Endothelial cell of umbilical vein (primary cell): ENCODE measurements at places on chromosomes 11 and 22. TPM values are rescaled to one million over a fixed set of nuclear protein-coding genes. Genes with fewer than 3 reads are reported as not detected.

DNA sequence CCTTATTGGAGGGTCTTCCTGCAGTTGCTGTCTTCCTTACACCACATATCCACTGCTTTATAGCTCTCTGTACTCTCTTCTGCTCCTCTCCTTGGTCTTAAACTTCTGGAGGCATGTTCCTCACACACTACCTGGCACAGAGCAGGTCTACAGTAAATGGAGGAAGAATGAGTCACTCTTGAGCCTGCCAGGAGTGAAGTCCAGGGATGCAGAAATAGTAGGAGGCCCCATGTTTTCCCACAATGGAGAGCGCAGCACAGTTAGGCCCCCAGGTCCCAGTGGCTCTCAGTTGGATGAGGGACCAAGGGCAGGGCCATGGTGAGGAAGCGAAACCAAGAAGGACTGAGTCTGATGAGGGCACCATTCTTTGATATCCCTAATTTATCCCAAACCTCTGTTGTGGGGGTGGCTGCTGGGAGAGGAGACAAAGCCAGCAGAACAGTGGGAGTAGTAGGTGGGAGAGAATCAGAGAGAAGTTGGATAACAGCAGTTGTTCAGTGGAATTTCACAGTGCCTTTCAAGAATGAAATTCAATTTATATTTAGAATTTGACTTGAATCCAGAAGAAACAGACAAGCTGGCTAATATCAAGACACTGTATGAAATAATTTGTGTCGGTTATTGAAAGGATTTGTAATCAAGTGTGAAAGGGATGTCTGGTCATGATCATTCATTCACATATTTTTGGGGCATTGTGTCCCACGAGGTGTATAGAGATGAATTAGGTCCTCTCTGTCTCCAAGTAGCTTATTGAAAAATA, 187.8 kb downstream of the HIPK3 start:
- peak; percentile 12 for DNase-seq

DNA sequence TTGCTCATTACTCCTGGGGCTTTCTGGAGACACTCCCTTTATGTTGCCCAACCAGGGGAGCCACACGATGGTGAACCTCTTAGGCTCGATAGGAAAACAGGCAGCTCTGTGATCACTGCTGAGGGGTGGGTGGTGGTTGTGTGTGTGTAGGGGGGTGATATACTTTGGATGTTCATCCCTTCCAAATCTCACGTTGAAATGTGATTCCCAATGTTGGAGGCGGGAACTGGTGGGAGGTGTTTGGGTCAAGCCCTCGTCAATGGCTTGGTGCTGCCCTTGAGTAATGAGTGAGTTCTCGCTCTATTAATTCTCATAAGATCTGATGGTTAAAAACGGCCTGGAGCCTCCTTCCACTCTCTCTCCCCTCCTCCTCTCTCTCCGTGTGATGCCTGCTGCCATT, 204.0 kb upstream of the B3GAT1 start:
- DNase-seq, result no peak

DNA sequence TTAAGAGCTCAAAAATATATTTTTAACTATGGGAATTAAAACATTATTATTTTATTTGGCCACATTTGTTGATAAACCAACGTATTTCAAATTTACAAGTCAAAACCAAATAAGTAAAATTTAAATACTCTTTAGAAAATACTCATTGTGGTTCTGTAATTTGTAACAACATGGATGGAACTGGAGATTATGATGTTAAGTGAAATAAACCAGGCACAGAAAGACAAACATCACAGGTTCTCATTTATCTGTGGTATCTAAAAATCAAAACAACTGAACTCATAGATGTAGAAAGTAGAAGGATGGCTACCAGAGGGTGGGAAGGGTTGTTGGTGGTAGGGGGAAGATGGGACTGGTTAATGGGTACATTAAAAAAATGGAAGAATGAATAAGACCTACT, 50.8 kb downstream of the STK33 start:
- no peak for DNase-seq

DNA sequence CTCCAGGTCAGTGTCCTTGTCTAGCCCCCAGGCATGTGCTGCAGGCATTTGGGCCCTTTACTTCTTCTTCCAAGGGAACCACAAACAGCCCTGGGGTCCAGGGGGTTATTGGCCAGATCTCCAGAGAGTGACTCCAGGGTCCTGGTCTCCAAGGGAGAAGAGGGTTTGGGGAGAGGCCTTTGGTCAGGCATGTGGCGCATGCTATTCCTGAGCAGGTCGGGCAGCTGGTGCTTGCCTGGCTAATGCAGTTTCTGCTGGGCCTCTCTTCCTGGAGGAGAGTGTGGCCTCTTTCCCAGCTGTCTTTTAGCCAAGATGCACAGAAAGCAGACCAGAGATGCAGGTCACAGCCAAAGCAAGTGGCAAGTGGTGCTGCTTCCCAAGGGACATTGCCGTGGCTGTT, 3.8 kb upstream of the RFPL2 start:
- DNase-seq, result no peak

DNA sequence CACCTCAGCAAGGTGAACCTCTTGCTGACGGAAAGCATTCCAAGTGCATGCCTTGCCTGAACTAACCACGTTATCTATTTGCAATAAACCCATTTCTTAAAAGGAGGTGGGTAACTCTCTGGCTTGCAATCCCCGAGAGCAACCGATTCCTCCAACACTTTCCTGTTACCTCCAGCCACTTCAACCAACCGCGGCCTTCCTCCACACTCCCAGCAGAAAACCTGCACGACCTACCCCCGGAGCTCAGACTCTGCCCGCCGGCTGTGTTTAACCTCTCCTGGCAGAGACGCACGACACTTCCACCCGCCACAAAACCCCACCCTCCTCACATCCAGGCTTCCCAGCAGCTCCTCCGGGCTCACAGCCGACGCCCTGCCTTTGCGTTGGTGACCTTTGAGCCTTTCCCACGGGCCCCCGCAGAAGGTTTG, 708 bp downstream of the SCO2 start:
- DNase-seq, result no peak

GRCh38 chr11:74806267-74806666, 57.6 kb downstream of the RNF169 start:
- DNase-seq, result no peak

GRCh38 chr22:21719024-21719423, 16.6 kb downstream of the YPEL1 start:
- no peak for DNase-seq

DNA sequence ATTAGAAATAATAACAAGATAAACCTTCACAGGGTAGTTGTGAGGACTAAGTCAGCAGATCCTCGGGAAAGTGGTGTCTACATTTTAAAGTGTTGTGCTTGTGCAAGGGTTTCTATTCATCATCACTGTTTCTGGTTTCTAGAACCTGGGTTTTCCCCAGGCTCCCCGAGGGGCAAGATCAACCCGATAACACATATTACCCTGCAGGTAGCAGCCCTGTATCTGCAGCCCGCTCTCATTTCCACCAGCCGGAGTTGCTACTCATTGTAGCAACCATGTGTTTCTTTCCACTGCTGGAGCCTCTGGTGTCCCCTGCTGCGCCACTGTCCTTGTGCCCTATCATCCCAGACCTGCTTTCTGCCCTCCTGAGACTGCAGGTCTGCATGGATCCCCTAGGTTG, 67.0 kb downstream of the MIAT start:
- no peak for DNase-seq

DNA sequence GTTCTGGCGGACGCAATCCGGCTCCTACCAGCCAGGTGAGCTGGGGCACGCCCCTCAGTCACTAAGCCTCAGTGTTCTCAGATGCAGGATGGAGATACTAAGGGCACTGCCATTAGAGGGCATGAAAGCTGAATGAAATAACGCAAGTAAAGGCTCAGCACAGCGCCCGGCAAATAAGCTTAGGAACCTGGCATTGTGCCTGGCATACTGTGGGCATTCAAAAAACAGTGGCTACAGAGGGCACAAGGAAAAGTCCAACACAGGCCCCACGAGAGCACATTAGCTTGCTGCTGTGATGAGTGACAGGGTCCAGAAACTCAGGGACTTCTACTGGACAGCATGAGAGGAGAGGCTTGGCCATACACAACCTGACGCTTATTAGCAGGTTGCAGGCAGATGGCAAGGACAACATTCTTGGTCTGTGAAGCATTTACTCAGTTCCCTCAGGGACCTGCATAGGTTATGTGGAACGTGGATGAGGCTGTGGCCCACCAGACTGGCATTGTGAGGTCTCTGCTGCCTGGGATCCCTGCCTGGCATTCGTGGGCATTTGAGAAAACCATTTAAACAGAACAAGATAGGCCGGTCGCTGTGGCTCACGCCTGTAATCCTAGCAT, 12.2 kb downstream of the TXN2 start:
- no peak for DNase-seq

DNA sequence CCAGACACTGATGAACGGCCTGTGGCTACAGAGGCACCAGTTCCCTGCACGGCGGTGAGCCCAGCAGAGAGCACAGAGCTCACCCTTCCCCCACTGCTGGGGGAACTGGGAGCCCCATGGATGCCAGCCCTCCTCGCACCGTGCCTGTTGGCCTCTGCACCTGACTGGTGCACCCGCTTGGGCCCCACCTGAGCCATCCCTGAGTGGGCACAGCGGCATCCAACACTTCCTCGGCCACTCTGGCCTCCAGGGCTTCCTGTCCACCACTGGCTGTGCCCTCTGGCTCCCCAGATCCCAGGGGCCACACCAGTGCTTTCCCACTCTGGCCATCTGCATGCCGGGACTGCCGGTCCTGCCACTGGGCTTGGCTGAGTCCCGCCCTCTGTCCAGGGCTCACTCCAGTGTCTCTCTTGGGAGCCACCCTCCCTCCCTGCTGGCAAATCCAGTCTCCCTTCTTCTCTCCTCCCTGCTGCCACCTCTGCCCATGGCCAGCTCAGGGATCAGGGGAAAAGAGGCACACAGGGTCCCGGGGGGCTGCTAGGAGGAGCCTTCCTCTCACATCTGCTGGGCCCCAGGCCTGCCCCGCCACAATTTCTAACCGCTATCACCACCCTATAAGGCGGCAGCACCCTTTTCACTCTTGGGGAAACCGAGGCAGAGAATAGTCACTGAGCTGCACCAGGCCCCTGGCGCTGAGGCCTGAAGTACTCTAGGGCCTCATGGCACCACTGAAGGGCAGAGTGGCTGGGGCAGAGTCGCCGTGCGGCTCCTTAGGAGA, 33.0 kb downstream of the GNB1L start:
- no peak for DNase-seq

DNA sequence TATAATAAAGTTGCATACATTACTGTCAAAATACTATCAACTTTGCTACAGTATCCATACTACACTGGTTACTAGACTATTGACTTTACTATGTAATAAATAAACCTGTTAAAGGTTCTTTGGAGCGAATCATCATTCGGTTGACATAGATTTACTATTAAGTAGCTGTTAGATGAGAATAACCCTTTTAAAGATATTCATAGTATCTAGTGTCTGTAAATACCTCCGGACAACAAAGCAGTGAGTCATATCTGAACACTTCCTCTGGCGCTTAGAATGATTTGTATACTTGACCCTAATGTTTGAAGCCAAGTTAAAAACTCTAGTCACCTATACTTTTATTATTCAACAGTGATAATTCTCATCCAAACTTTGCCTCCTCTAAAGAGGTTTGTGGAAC, 84.7 kb downstream of the MSANTD4 start:
- DNase-seq, result no peak

- no peak for DNase-seq
Observed at GRCh38 chr22:30217698-30218560, 28.6 kb downstream of the LIF start.

GRCh38 chr22:50627642-50628542, at the start of gene ARSA:
TSS of gene ARSA (minus strand) at chr22:50628152. CDS start at chr22:50627779, 373 bp downstream.
- peak; percentile 77 for DNase-seq

DNA sequence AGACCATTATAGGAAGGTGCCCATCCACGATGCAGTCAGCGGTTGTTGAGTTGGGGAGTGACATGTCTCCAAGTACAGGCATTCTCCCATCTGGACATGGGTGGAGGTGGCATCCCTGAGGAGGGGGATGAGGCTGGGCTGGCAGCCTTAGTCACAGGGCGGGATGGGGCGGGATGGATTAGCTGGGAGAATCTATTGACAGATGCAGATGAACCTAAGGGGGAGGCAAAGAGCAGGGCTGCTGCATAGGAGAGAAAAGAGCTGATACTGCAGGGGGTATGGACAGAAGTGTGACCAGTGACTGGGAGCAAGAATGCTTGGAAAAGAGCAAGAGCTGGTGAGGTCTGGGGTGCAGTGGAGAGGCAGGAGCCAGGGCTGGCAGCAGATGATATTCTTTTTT, 42.7 kb downstream of the SCN3B start:
- DNase-seq, result no peak

DNA sequence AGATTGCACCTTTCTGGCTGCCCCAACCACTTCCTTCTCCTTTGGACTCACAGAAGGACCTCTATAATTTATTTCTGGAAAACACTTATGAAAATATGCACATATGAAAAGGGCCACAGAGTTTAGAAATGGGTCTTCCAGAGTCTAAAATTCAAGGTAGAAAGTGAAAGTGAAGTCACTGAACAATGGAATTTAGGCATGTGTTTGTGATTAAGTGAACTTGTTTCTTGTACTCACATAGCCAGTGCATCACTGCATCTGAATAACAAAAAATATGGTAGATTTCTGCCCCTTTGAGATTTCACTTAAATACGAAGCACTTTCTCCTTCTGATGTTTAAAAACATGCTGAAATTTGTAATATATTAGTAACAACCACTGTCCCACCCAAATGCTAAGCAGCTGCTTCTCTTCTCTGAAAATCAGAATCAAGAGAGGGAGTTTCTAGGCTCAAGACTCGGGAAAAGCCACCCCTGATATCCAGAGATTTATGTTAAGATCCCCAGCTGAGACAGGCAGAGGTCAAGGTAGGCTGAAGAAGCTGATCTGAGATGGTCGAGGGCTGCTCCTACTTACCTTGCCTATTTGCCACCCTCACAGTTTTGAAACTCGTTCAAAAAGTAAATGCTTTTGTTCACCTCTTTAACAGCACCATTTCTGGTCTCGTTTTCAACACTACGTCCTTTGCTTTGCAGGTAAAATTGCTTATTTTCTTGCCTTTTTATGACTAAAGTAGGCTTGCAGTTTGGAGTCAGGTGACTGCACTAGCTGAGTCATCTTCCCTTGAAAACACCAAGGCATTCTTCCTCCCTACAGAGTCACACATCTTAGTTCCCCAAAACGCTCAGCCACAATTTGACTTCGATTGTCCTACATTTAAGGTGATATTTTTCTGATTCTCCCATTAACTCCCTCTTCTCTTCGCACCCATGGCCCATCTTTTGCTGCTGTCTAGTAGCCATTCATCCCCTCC, at the start of gene XKR3:
TSS of gene XKR3 (minus strand) at position 696 of the 972 bp plus-strand sequence. CDS start 17,338 bp downstream, outside the sequence.
- no peak for DNase-seq

The LGR4 gene
- 2.6 and 3.1 TPM in 2 replicates for total RNA-seq

The GLYAT gene
- not detected in 2 replicates for total RNA-seq

The ZNF280A gene
- 0.15 TPM in 1 of 2 replicates, not detected in the other for total RNA-seq

The CYTH4 gene
- total RNA-seq, result not detected in 2 replicates

The MUC2 gene
- total RNA-seq, result not detected in 2 replicates

The ARHGAP8 gene
- not detected in 2 replicates for total RNA-seq

The SAA1 gene
- not detected in 2 replicates for total RNA-seq

The C11orf71 gene
- 4.0 and 5.4 TPM in 2 replicates for total RNA-seq
